Adrenal gland (tissue), 19 donors: ENCODE measurements at places on chromosomes 3 and 15. TPM values are rescaled to one million over a fixed set of nuclear protein-coding genes. Genes with fewer than 3 reads are reported as not detected.
A peak's percentile ranks its signal among the peaks of the same experiment; 100 is the strongest.

GRCh38 chr3:20280257-20280656, 94.3 kb upstream of the SGO1 start:
- H3K27me3 ChIP-seq, result no peaks in the 10 kb centered on the region
- H3K27ac ChIP-seq, result no peak overlapping the region
- no peak for DNase-seq
- no peak overlapping the region for H3K4me3 ChIP-seq
- no peaks in the 10 kb centered on the region for H3K36me3 ChIP-seq

DNA sequence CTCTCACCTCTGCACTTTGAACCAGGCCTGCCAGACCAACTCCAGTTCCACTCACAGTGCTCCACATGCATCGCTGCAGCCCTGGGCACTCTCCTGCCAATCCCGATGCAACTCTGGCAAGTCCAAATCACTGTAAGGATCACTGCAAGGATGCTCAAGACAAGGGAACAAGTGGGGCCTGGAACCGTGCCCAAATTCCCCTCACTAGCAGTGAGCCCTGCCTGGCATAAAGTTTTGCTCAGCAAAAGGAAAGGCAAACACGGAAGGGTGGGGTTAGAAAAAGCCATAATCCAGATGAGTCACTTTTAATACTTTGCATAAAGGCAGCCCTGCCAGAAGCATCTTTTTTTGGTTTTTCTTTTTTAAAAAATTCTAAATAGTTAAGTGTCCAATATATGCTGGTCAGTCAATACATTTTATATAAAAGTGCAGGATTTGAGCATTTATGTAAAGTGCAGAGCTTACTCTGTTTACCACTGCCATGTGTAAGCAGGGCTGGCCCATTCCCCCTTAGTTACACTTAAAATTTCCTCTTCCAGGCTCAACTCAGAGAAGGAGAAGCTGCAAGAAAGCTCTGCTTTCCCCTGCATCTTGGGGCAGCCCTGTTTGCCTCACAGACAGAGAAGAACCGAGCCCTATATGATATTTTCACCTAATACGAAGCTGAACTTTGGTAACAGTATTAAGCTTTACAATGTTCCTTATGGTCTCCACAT, 102.2 kb downstream of the CD47 start:
- DNase-seq, result peak; percentile 59
- H3K36me3 ChIP-seq, result no peaks in the 10 kb centered on the region
- no peak overlapping the region for H3K4me3 ChIP-seq
- no peaks in the 10 kb centered on the region for H3K27me3 ChIP-seq
- no peak overlapping the region for H3K27ac ChIP-seq

- no peaks in the 10 kb centered on the region for H3K4me1 ChIP-seq
- no peak for DNase-seq
- no peaks in the 10 kb centered on the region for H3K36me3 ChIP-seq
- H3K27me3 ChIP-seq, result no peaks in the 10 kb centered on the region
- H3K4me3 ChIP-seq, result no peak overlapping the region
- no peak overlapping the region for H3K27ac ChIP-seq
These were observed 62.8 kb upstream of the PLSCR4 start for GRCh38 chr3:146313746-146314111.

- no peaks in the 10 kb centered on the region for H3K27me3 ChIP-seq
- no peak for DNase-seq
- no peaks in the 10 kb centered on the region for H3K36me3 ChIP-seq
- H3K4me1 ChIP-seq, result peaks cover 7% of the 10 kb centered on the region
- no peak overlapping the region for H3K4me3 ChIP-seq
These were observed 10.3 kb upstream of the ZXDC start for GRCh38 chr3:126485956-126486355.

DNA sequence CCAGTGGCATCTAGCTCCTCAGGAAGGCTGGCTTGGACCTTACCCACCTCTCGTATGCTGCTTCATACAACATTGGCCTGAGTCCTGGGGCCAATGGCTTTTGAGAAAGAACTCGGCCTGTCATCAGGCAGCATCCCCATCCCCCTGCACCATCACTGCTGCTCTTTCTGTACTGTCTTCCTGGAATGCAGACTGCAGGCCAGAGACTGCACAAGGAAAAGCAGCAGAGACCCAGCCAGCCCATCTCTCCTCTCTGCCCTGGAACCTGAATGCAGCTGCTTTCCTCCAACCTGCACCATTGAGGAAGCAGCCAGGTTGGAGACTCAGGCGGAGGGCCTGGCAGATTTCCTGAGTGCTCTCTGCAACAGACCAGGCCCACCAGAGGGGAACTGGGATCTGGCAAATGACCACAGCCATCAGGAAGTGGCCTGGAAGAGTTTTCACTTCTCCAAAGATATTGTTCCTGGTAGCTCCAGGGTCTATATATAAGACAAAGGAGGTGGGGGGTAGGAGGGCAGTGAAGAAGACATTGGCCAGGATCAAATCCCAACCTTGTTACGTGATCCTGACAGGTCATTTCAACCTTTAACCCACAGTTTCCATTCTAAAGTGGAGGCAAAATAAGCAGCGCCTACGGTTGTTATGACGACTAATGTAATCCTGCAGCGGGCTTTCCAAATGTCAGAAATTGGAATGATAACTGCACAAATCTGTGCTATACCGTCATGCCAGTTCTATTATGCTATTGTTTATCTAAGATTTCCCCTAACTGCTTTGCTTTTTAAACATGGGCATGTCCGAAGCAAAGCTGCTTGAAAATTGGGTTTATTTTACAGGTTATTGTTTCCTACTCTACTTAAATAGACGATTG, 24.4 kb upstream of the RAB7A start:
- no peaks in the 10 kb centered on the region for H3K36me3 ChIP-seq
- no peak overlapping the region for H3K4me3 ChIP-seq
- no peaks in the 10 kb centered on the region for H3K4me1 ChIP-seq
- no peaks in the 10 kb centered on the region for H3K27me3 ChIP-seq
- DNase-seq, result no peak

- H3K27me3 ChIP-seq, result no peaks in the 10 kb centered on the region
- no peak overlapping the region for H3K27ac ChIP-seq
- no peak overlapping the region for H3K4me3 ChIP-seq
- H3K4me1 ChIP-seq, result no peaks in the 10 kb centered on the region
- no peak for DNase-seq
- no peaks in the 10 kb centered on the region for H3K36me3 ChIP-seq
These were observed 278.2 kb downstream of the CTNNB1 start for GRCh38 chr3:41477399-41478014.

- H3K36me3 ChIP-seq, result no peaks in the 10 kb centered on the region
- no peaks in the 10 kb centered on the region for H3K4me1 ChIP-seq
- no peak overlapping the region for H3K27ac ChIP-seq
- H3K4me3 ChIP-seq, result no peak overlapping the region
- peak; percentile 74 for DNase-seq
These were observed 45.2 kb downstream of the ATP2B2 start for GRCh38 chr3:10459954-10460754.

GRCh38 chr3:119257654-119258410, 17.2 kb upstream of the B4GALT4 start:
- DNase-seq, result no peak
- no peak overlapping the region for H3K4me3 ChIP-seq
- no peak overlapping the region for H3K27ac ChIP-seq
- H3K36me3 ChIP-seq, result no peaks in the 10 kb centered on the region
- H3K4me1 ChIP-seq, result peaks cover 7% of the 10 kb centered on the region

DNA sequence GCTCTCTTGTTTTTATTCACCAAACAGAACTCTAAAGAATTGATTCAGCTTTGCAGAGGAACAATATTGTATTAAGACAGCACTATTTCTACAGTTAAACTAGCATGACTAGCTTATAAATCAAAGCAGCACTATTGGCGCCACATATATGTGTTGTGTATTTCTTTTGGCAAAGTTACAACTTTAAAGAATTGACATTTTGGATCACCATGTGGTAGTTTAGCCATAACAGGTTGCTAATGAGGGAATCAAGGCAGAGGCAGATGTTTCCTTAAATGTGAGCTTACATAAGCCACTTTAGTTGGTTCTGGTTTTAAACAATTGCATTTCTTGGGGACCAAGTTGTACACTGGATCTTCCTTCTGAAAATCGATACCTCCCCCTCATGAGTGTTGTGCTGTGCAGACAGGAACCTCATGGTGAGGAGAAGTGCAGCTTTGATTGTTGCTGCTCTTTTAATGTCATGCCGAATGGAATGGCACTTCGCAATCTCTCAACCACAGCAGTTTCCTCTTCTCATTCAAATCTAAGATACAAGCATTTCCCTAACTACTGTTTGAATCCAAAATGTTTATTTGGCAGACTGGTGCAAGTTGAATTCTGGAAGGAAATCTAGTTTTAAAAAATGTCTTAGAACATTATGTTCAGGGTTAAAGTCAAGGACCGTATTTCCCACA, 151.2 kb downstream of the MYRIP start:
- H3K27ac ChIP-seq, result no peak overlapping the region
- H3K27me3 ChIP-seq, result no peaks in the 10 kb centered on the region
- H3K4me1 ChIP-seq, result peaks cover 5% of the 10 kb centered on the region
- DNase-seq, result no peak
- H3K36me3 ChIP-seq, result no peaks in the 10 kb centered on the region

- DNase-seq, result peak; percentile 19
- H3K4me1 ChIP-seq, result no peaks in the 10 kb centered on the region
- no peaks in the 10 kb centered on the region for H3K36me3 ChIP-seq
- no peaks in the 10 kb centered on the region for H3K27me3 ChIP-seq
These were observed 28.3 kb upstream of the CRYBG3 start for GRCh38 chr3:97793420-97794019.

DNA sequence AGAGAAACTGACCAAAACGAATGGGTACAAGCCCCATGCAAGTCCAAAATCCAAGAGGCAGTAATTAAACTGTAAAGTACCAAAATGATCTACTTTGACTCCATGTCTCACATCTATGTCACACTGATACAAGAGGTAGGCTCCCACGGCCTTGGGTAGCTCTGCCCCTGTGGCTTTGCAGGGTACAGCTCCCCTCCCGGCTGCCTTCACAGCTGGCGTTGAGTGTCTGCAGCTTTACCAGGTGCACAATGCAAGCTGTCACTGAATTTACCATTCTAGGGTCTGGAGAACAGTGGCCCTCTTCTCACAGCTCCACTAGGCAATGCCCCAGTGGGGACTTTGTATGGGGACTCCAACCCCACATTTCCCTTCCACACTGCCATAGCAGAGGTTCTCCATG, 308.6 kb downstream of the TBC1D5 start:
- H3K27ac ChIP-seq, result no peak overlapping the region
- no peaks in the 10 kb centered on the region for H3K36me3 ChIP-seq
- no peak for DNase-seq
- H3K27me3 ChIP-seq, result no peaks in the 10 kb centered on the region
- no peaks in the 10 kb centered on the region for H3K4me1 ChIP-seq
- no peak overlapping the region for H3K4me3 ChIP-seq

DNA sequence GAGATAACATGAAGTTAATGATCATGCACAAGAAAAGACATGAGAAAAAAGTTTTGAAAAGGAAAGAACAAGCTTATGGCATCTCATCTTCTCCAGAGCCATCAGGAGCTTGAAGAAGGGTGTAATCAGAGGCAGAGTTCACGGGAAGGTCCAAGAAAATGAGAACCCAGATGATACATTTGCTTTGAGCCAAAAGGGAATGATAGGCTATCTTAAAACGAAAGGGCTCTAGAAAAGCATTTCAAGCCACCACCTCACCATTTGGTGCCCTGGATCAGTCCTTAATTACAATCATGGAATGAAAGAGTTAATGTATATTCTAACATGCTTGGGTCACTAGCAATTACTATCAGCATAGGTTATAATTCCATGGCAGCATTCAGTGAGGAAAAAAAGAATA, 781.8 kb downstream of the ROBO1 start:
- no peak overlapping the region for H3K4me3 ChIP-seq
- H3K4me1 ChIP-seq, result no peaks in the 10 kb centered on the region
- no peaks in the 10 kb centered on the region for H3K27me3 ChIP-seq

Gene GOLGA8K
- total RNA-seq, result 1.8 TPM

Gene RTP1
- not detected for total RNA-seq

Gene TRIM42
- total RNA-seq, result not detected

Gene SLC22A14
- total RNA-seq, result 0.11 TPM

Gene MRPL47
- total RNA-seq, result 34.9 TPM

Gene GOLGA8S
- total RNA-seq, result 0.36 TPM
